ENCODE measurements at places on chromosomes 3 and 15.

DNA sequence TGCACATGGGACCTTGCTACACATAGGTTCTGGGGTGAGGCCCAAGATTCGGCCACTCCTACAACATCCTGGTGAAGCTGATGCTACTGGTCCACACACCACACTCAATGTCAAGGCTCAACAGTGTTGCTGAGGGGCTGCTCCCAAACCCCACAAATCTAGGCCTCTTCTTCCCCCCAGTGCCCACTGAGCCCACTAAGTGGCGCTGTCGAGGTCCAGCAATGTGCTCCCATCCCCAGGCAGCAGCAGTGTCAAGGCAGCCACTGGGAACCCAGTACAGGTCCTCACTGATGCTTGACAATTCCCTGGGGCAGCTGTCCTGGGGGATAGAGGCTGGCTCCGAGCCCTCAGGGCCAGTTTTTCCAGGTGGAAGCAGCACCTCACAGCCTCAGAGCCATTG, 21.5 kb downstream of the SCN5A start:
- DNase-seq: no peak

GRCh38 chr3:104909721-104910120, 457.0 kb upstream of the ALCAM start:
- DNase-seq: no peak

DNA sequence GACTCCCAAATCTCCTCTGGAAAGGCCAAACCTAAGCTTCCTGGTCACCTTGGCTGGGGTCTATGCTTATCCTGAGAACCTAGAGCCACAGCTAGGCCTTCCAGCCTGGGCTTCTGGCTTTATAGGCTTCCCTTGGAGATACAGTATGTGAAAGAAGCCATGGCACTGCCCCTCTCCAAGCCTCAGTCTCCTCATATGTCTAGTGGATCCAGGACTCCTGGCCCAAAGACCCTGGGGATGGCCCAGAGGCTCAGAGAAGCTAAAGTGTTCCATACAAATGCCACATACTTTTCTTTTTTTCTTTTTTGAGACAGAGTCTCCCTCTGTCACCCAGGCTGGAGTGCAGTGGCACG, 8.6 kb downstream of the ACAA1 start:
- no peak for DNase-seq

- DNase-seq: peak; percentile 69
These were observed 238.8 kb downstream of the EDEM1 start for GRCh38 chr3:5426094-5426883.

- no peak for DNase-seq
These were observed 100.6 kb downstream of the CYP19A1 start for GRCh38 chr15:51237816-51238215.

- no peak for DNase-seq
These were observed 965 bp upstream of the SLC38A3 start for GRCh38 chr3:50203809-50204803.

GRCh38 chr15:63440756-63441155, 59.1 kb upstream of the CA12 start:
- no peak for DNase-seq

DNA sequence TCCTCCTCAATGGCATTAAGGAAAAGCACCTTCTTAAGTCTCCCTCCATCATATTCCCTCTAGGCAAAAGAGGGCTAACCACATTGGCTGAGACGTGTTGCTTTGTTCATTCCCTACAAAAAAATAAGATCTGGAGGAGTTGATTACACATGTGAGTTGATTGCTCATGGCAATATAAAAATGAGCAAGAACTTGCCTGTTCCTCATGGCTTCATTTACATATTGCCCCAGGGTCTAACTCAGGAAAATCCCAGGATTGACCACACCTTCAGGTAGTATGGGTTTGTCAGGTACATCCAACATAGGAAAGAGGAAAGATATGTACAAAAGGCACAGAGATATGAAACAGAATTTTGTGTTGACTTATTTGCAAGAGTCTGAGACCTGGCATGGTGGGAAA, 35.5 kb downstream of the NFKBIZ start:
- DNase-seq: no peak

GRCh38 chr3:144097163-144097562, 125.5 kb downstream of the DIPK2A start:
- no peak for DNase-seq

GRCh38 chr3:4898454-4899313, 80.6 kb upstream of the BHLHE40 start:
- no peak for DNase-seq

- no peak for DNase-seq
These were observed 385.7 kb downstream of the LSAMP start for GRCh38 chr3:116059421-116060096.

DNA sequence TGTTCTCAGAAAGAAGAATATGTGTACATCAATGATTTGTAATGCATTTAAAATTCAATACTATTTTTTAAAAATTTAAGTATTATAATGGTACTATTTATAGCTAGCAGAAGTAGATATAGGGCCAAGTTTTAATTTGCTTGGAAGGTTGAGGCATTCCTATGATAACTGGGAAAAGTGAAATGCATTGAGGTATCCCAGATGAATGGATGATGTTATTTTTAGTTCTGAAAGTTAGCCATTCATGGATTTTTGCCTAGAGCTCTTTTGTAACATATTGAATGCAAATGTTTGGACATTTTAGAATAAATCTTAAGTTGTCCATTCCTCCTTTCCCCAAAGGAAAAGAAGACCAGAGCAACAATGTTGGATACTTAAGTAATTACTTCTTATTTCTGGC, 47.6 kb downstream of the GAP43 start:
- DNase-seq: no peak

GRCh38 chr3:39065197-39065596, 13.4 kb downstream of the WDR48 start:
- no peak for DNase-seq

DNA sequence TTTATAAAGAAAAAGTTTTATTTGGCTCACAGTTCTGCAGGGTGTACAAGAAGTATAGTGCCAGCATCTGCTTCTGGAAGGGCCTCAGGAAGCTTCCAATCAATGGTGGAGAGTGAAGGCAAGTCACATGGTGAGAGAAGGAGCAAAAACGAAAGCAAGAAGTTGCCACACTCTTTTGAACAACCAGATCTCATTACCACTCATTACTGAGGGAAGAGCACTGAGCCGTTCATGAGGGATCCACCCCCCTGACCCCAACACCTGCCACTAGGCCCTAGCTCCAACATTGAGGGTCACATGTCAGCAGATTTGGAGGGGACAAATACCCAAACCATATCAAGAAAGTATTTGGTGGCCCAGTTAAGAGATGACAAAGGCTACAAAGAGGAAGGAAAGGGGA, 239.3 kb upstream of the UBE2E1 start:
- no peak for DNase-seq

GRCh38 chr15:52006702-52007340, 12.2 kb upstream of the MAPK6 start:
- DNase-seq: no peak

- DNase-seq: no peak
These were observed 84.1 kb downstream of the TP63 start for GRCh38 chr3:189714991-189715961.

DNA sequence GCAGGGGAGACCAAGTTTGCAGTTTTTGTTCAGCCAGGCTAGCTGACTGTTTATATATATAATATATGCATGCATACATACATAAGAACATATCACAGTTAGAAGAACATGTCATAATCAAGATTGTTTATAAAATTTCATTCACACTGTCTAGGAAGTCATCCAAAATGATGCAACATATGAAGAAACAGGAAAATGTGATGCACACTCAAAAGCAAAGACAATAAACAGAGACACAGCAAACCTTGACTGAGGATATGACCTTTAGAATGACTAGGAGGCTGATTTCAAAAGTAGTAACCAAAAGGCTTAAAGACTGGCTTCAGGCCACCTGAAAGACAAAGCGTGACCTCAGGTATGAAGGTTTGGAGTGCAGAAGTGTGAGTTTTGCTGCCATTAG, 166.2 kb upstream of the NDN start:
- no peak for DNase-seq

DNA sequence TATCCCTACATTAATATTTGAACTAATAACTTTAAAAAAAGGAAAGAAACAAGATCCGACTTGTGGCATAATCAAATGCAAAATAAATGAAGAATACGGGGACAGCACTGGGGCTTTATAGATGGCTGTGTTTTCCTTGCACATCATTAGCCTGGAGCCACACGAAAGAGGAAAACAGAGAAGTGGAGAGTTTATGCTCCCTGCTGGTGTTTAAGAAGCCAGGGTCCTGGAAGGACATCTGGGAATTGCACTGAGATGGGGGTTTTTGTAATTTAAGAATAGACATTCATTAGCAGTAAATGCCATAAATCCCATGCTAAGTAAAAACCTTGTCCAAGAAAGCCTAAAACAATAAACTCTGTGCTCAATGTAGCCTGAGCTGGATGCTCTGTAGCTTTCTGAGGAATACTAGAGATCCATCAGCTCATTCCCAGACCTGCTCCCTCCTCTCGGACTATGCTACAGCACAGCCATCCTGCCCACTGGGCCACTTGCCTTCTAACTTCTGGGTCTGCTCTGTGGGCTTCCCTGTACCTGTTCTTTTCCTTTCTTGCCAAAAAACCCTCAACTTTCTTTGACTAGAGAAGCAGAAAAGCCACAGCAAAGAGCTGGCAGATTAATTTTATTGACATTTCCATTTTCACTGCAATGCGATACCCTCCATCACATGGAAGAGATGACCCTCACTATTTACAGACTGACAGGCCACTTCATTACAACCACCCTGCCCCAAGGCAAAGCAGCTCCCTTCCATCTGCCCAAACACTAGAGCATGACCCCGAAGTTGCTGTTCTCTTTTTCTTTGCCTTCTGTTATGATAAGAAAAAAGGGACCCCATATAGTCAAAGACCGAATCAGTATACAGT, 62.3 kb downstream of the MEIS2 start:
- DNase-seq: no peak

DNA sequence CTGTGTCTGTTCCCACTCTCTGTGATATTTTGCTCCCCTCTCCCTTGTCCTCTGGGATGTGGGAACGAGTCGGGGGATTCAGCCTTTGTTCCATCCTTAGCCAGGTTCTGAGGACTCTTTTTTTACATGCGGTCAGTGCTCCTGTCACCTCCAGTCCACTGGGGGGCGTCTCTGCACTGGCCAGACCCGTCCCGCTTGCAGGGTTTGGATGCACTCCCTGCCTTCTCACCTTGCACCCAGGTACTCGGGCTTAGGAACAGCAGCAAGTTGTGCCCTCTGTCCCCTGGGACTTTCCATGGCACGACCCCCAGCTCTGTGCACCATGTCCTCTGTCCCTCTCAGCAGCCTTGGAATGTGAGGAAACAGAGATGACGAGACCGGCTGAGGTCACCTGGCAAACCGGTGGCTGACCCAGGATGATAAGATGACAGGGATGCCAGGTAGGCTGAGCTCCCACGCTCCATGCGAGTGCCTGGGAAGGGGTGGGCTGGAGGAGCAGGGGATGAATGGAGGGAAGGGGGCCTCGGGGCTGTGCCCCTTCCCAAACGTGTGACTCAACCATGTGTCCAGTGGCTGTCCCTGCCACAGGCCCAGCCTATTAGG, 27.3 kb upstream of the FGD5 start:
- DNase-seq: peak; percentile 68

DNA sequence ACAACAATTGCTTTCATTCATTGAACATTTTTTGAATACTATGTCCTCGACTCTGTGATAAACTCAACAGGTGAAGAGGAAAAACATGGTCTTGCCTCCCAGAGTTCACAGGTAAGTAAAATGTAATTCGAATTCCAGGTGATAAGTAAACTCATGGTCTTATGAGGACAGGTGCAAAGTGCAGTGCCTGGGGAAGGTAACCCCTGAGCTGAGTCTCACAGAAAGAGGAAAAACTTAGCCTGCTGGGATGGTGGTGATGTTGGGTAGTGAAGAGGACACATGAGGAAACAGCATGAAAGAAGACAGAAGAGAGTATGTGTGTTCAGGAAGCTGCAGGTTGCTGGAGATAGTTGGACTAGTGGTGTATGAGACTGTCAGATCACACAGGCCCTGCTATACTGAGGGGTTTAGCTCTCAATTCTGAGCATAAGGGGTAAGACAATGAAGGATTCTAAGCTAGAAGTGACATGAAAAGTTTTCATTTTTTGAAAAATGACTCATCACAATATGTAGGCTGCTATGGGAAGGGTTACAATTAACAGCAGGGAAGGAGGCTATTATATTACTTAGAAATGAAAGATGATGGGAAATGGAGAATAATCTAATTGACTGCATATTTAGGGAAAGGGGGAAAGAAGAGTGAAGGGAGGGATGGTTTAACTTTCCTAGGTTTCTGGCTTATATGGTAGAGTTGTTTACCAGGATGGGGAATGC, 111.3 kb downstream of the ISL2 start:
- DNase-seq: no peak

- no peak for DNase-seq
These were observed 729.1 kb downstream of the NTRK3 start for GRCh38 chr15:87527416-87527815.

DNA sequence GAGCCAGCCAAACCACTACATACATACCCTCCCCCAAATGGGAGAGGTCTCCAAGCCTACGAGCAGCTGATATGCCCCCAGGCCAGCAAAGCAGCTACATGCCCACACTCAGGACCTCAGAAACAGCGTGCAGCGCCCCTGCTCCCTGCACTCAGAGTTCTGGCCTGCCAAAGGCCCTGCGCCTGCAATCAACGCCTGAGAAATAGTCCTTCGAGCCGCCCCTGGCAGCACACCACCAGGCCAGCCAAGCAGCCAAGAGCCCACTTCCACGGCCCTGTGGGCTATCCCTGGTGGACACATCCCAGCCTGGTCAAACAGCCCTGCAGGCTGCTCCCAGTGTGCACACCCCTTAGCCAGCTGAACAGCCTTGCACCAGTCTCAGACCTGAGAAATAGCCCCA, 139.1 kb downstream of the DMXL2 start:
- DNase-seq: no peak

DNA sequence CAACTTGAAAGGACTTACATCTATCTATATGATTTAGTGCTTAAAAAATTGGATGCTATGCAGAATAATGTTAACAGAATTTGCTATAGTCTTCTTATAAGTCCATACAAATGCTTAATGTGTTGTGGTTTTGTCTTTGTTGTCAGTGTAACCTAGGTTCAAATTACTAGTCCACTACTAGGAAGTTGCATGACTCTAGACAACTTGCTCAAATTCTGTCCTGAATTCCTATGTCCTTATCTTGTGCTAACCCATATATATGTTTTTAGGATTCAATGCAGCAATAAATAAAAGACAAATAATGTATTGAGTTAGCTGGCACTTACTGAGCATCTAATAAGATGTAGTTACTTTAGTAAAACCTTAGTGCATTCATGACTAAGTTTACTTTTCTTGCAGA, 276.5 kb upstream of the KCNMB2 start:
- no peak for DNase-seq

DNA sequence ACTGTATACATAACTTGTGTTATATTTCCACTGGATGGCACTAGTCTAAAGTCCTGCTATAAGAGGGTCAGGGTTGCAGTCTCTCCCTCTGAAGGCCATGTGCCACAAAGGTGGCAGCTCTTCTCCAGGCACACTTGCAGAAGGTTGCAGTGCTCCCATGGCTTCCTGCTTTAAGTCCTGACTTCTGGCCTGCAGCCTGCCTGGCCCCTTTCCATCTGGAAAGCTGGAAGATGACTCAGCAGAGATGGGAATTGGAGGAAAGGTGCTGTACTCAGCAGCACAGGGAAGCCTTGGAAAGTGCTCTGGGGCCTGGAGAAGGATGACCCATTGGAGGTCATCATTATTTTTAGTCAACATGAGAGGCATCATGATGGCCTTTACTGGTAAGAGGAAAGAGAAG, 40.9 kb upstream of the MRPL3 start:
- peak; percentile 65 for DNase-seq

- no peak for DNase-seq
These were observed 399.9 kb downstream of the LRTM1 start for GRCh38 chr3:54527953-54528352.
